ENCODE measurements at places on chromosomes 2 and 18.

DNA sequence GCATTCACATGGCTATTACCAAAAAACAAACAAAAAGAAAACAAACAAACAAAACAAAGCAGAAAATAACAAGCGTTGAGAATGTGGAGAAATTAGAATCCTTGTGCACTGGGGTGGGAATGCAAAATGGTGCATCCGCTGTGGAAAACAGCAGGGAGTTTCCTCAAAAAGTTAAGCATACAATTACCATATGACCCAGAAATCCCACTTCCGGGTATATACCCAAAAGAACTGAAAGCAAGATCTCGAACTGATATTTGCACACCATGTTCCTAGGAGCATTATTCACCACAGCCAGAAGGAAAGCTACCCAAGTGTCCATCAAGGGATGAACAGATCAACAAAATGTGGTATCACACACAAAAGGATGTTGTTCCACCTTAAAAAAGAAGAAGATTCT is 17.9 kb upstream of the TEX51 start:
- no peak for DNase-seq

DNA sequence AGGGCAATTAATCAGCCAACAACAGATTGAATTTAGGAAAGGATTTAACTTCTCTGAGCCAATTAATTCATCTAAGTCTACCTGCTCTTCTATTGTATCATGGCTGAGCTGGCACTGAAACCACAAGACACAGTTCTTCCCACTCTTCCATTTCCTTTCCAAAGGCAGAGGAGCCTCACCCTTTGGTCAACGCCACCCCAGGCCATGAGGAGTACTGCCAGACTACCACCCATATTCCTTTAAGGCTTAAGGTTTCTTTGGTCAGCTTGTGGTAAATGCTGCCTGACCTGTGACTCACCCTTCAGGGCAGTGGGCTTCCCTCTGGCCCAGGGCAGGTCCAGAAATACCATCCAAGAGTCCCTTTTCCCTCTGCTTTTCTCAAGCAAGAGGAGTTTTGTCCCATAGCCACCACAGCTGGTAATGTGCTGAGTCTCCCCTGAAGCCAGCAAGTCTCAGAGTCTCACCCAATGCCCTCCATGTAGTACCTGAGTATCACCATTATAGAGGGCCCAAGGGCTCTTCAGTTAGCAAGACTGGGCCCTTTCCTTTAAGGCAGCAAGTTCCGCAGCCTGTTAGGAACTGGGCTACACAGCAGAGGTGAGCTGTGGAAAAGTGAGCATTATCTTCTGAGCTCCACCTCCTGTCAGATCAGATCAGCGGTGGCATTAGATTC is 900.5 kb upstream of the CRIM1 start:
- no peak for DNase-seq

DNA sequence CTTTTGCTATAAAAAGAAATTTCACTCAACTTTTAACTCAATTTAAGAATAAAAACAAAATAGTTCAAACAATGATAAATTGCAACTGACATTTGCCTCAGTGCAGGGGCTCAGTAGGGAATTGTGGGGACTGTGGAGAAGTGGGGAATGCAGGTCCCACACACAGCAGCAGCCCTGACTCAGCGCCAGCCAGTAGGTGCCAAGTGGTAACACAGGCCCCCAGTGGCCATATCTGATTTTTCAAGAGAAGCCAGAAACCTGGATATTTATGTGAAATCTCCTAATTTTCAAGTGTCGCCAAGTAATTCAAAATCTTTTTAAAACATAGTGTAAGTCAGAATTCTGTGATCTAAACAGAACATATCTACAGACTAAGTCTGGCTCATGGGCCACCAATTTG is 186.3 kb downstream of the EN1 start:
- DNase-seq = no peak

- no peak for DNase-seq
These were observed 8.7 kb upstream of the DSG2 start for GRCh38 chr18:31489311-31489710.

DNA sequence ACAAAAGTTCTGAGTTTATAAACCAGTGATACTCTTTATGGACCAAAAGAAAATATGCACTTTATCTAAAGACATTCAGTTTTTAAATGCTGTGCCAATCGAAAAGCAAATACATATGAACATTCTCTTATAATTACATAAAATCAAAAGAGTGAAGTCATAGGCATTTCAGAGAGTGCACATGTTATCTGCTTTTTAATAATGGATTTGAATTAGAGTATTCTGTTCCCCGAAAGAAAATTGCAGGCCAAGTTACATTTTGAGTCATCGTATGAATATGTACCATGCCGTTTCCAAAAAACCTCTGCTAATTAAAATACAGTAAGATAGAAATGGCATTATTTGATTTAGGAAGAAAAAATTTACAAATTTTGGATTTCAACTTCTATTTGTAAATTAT is 565.7 kb downstream of the ZEB2 start:
- DNase-seq = no peak

DNA sequence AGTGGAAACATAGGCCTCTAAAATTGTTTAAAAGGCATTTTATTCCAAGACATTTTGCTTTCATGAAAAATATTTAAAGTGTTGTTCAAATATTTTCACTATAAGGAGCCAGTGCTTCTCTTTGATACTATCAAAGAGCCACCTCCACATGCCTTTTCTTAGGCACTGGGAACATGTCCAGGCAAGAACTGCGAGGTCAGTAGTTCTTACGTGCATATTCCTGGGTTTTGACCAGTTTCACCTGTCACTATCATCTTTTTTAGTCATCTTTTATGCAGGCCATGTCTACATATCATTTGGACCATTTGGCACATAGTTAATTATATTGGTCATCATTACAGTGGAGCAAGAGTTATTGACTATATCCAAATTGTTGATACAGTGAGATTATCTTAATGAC is 195.3 kb downstream of the CCDC85A start:
- no peak for DNase-seq

GRCh38 chr2:98412751-98413458 is 31.8 kb upstream of the INPP4A start:
- DNase-seq = no peak

- no peak for DNase-seq
These were observed 153.2 kb downstream of the HAUS1 start for GRCh38 chr18:46257366-46257765.

DNA sequence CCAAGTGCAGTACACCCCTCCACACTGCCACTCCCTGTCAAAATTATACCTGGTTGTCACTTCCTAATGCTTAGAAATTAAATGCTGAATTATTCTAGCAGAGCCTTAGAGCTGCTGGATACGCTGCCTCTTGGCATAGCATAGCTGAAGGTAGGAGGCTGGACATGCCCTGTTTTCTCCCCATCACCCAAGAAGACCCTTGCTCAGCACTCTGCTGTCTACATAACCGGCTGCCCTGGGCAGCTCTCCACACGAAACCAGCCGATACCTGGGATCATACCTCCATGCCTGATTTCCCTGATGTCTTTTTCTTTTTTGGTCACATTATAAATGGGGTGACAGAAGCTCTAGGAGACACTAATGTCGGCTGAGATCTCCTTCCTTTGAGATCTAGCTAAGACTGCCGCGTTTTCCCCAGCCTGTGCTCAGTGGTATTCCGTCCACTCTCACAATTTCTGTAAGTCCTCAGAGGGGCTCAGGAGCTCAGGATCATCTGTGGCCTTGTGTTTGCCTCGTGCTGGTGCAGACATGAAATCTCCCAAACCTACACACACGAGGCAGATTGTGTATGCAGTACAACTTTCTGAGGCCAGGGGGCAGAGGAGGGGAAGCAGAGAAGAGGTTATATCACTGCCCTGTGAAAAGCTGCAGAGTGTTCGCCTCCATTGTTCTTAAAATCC is 13.5 kb upstream of the ZAP70 start:
- no peak for DNase-seq

DNA sequence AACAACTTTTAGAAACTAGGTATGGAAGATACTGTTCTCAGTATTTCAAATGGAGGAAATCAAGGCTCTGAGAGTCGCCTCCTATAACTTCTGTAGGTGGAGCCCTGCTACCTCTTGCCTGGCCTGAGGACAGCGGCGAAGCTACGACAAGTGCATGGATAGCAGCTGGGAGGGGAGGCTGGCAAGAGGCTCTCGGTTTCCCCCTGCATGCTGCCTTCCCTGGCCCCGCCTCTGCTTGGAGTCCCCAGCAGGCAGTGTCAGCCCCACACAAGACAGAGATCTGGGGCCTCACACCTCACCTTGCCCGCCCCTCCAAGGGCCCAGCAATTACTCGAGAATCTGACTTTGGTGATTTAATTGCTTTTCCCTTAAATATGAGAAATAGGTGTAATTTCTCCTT is 107.6 kb upstream of the POU3F3 start:
- no peak for DNase-seq

DNA sequence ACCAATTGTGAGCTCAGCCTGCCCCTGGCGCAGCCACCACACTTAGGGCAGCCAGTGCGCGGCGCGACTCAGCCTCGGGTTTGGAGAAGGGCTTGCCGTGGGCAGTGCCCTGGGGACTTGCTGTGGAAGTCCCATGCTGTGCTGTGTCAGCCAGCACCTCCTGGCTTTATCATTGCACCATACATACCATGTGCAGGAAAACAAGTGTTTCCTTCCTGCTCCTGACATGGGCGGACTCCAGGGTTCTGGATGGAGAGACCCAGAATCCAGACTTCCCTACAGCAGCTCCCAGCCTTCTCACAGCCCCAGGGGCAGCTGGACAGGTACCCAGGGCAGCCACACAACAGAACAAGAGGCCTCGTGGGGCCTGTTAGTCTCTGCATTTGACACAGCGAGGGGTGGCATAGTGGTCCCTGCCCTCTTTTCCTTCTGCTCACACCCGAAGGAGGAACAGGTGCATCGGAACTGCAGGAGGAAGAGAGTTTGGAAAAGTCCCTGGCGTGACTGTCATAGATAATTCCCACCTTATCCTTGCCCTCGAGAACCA is 54.2 kb downstream of the SDC1 start:
- DNase-seq = no peak

GRCh38 chr18:74429096-74429495 is 28.0 kb downstream of the DIPK1C start:
- DNase-seq = no peak

- DNase-seq = no peak
These were observed 6.3 kb downstream of the BOK start for GRCh38 chr2:241564596-241565410.

DNA sequence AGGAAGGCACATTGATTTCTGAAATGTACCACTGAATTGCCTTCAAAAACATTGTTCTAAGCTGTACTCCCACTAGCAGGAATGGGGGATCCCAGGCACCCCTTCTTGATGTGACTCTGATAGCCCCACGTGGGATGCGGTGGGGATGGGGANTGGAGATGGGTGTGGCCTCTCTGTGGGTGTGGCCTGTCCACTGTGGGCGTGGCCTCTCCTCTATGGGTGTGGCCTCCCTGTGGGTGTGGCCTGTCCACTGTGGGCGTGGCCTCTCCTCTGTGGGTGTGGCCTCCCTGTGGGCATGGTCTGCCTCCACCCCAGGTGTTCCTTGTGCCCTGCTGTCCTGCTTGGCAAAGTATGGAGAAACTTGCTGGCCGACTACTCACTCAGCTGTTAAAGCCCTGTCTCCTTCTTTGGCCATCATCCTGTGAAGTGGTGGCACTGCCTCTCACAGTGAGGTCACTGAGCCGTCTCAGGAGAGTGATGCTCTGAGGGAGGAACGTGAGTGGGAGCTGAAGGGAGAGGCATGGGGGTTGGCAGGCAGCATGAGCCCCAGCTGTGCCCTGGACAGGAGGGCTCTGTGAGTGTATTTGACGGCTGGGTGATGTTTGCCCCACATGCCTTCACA is 6.7 kb upstream of the PARD6G start:
- DNase-seq = no peak

GRCh38 chr2:224160917-224161316 is 121.8 kb upstream of the SERPINE2 start:
- DNase-seq = no peak

- no peak for DNase-seq
These were observed 128.3 kb downstream of the CYRIA start for GRCh38 chr2:16537347-16537746.

GRCh38 chr2:162123806-162124758 is 28.0 kb downstream of the GCG start:
- no peak for DNase-seq

GRCh38 chr2:120865656-120866055 is 130.0 kb downstream of the GLI2 start:
- no peak for DNase-seq

- DNase-seq = no peak
These were observed 66.8 kb upstream of the MC2R start for GRCh38 chr18:13982126-13982525.

DNA sequence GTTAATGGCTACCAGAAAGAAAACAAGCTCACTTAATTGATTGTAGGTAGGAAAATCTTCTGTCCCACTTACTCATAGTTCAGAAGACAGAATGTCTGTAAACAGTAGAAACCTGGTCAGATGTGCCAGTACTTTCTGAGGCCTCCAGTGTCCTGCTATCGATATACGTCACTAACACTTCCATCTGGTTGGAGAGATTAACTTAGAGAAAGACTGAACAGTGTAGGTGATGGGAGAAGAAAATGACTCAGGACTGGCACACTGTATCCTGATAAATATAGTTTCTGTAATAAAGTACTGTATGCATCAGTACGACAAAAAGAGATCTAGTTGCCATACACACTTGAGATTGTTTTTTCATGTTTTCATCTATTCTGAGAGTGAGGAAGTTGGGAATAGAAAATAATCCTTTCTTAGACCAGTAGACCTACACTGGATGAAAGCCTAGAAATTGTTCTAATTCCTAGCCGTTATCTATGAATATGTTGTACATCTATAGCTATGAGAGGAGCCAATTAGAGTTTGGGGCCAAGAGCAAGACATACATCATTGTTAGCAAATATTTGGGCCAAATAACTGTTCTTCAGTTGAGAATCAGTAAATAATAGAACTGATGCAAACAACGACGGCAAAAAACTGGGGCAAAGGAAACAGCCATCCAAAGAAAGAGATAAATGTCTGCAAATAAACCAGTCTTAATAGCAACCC is 105.9 kb downstream of the NAT8 start:
- DNase-seq = no peak

- no peak for DNase-seq
These were observed 161.7 kb downstream of the FHOD3 start for GRCh38 chr18:36459203-36459602.

- DNase-seq = no peak
These were observed 97.9 kb upstream of the IL1R2 start for GRCh38 chr2:101893681-101894381.

GRCh38 chr18:61941948-61942471 is 49.2 kb upstream of the RNF152 start:
- DNase-seq = no peak

- no peak for DNase-seq
These were observed 63.6 kb downstream of the KCNG3 start for GRCh38 chr2:42430188-42430587.

Data from stimulated activated CD4-positive, alpha-beta T cell treated with anti-CD3 and anti-CD28 coated beads, Interleukin-12 subunit alpha, Interleukin-12 subunit beta, amount 100 ng/mL, for 24 hours (primary cell).